CD8-positive, alpha-beta memory T cell (primary cell): ENCODE measurements at places on chromosomes 16 and 17. TPM values are rescaled to one million over a fixed set of nuclear protein-coding genes. Genes with fewer than 3 reads are reported as not detected.

The MYH13 gene
- total RNA-seq, result not detected

The GRB7 gene
- total RNA-seq, result not detected

The ELOB gene
- total RNA-seq, result 338 TPM

The TNK1 gene
- 5.8 TPM for total RNA-seq

The SPATA22 gene
- not detected for total RNA-seq

The ELP5 gene
- total RNA-seq, result 106 TPM

DNA sequence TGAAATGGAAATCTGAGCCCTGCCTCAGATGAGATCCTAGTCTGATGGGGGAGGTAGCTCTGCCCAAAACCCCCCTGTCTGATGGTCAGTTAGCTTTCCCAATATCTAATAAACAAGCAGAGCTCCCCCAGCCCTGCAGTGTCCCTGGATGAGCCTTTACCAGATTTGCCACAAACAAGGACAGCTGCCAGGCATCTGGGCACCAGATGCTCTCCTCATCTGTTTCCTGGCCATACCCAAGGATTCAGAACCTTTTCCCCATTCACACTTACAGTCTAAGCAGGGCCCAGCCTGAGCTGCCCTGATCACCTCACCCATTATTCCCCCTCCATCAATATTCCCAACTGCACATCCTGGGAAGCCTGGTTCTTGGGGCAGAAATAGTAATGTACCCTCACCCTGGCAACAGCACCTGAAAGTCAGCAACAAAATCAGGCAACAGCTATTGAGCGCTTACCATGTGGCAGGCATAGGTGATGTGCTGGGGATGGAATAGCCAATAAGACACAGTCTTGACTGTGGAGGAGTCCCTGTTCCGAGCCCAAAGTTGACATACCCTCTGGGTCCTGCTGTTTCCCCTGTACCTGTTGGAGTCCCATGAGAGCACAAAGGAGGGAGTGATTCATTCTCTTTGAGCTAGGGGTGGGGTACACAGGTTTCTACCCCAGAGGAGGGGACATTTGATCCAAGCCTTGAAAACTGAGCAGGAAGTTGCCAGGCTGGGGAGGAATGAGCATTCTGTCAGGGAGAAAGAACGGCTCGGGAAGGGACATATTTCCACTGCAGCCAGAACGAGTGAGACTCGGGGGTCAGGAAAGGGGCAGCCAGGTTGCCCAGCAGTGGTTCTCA is 147.4 kb downstream of the TMEM132E start:
- no peaks in the 10 kb centered on the region for H3K36me3 ChIP-seq
- no peak for DNase-seq
- no peaks in the 10 kb centered on the region for H3K27me3 ChIP-seq
- no peak overlapping the region for H3K4me3 ChIP-seq
- H3K27ac ChIP-seq, result no peak overlapping the region

GRCh38 chr16:75111514-75111940 is 5.1 kb downstream of the LDHD start:
- DNase-seq, result no peak
- H3K36me3 ChIP-seq, result no peaks in the 10 kb centered on the region
- no peak overlapping the region for H3K27ac ChIP-seq

GRCh38 chr16:53821957-53822625 is 118.1 kb downstream of the FTO start:
- no peak overlapping the region for H3K4me3 ChIP-seq
- DNase-seq, result no peak
- H3K36me3 ChIP-seq, result peaks cover 9% of the 10 kb centered on the region
- no peaks in the 10 kb centered on the region for H3K27me3 ChIP-seq

DNA sequence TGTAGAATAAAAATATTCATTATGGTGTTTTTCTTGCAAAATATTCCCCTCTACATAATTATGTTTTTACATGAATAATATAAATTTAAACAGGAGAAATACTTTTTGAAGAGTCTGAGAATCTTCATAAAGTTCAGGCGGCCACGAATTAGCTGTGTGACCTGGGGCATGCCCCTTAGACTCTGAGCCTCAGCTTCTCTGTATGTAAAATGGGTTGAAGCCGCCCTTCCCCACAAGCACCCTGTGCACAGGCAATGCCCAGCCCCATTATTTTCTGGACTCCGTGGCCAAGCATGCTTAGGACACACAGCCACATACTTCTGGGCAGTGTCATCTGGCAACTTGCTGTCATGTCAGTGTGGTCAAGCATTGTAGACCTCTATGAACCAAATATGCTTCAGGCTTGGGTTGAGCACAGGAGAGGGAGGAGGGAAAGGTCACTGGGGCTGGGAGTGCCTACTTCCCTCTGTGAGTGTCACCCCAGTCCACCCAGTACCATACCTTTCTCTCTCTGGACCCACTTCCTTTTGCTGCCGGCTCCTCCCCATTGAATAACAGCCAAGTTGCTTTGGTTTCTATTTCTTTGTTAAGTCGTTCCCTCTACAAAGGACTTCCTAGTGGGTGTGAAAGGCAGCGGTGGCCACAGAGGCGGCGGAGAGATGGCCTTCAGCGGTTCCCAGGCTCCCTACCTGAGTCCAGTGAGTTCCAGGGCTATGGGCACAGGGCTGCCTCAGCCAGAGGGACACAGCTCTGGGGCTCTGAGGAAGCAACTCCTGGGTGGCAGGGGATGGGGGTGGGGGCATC is at the start of gene LGALS9:
TSS of gene LGALS9 (plus strand) at position 582 of the 804 bp plus-strand sequence. CDS start at position 660, 78 bp downstream.
- no peaks in the 10 kb centered on the region for H3K36me3 ChIP-seq
- peak within 1 kb of the TSS; percentile 27 for H3K27ac ChIP-seq
- H3K27me3 ChIP-seq, result no peaks in the 10 kb centered on the region
- H3K4me3 ChIP-seq, result peak within 1 kb of the TSS; percentile 89
- H3K4me1 ChIP-seq, result peaks cover 24% of the 10 kb centered on the region

DNA sequence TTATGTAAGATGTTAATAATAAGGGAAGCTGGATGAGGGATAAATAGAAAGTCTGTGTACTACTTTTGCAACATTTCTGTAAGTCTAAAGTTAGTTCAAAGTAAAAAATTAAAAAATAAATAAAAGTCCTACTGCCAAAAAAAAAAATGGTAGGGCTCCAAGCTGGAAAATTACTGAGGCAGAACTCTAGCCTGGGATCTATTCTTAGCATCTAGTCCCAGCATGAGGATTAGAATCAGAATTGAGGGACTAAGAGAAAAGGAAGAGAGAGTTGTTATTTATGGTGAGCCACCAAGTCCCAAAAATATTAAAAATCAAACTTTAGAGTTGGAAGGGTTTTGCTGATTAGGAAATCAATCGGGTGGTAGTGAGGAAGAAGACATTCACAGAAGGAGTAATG is 110.3 kb downstream of the CYB561 start:
- no peak overlapping the region for H3K4me3 ChIP-seq
- no peak for DNase-seq
- H3K27me3 ChIP-seq, result no peaks in the 10 kb centered on the region

GRCh38 chr17:77504652-77505155 is 363.9 kb downstream of the SEC14L1 start:
- DNase-seq, result no peak
- H3K27ac ChIP-seq, result no peak overlapping the region
- H3K27me3 ChIP-seq, result no peaks in the 10 kb centered on the region
- no peak overlapping the region for H3K4me3 ChIP-seq

DNA sequence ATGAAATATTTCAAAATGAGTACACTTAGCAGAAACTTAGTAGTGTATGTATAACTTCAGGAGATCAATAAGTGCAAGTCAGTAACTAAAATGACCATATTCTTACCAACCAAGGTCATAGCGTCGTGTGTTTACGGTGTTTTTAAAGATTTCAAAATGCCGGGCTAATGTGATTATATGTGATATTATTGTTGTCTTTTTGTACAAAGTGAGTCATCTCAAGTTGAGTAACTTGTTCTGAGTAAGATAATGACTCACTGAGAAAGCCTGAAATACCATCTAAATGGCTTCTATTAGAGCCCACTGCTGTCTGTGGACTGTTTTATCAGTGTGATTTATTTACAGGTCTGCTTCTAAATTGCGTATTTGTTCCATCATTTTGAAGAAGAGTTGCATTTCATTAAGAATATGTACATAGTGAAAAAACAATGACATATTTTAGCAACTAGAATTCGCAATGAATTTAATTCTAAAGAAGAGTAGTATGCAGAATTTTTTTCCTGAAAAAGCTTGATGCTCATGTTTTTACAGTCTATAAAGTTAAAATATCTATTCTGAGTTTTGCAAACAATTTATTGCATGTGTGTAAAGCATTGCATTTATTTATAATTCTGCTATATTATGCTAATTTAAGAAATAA is 12.7 kb downstream of the KRT12 start:
- H3K36me3 ChIP-seq, result no peaks in the 10 kb centered on the region
- no peaks in the 10 kb centered on the region for H3K4me1 ChIP-seq
- no peak overlapping the region for H3K27ac ChIP-seq
- H3K4me3 ChIP-seq, result no peak overlapping the region
- H3K27me3 ChIP-seq, result no peaks in the 10 kb centered on the region

DNA sequence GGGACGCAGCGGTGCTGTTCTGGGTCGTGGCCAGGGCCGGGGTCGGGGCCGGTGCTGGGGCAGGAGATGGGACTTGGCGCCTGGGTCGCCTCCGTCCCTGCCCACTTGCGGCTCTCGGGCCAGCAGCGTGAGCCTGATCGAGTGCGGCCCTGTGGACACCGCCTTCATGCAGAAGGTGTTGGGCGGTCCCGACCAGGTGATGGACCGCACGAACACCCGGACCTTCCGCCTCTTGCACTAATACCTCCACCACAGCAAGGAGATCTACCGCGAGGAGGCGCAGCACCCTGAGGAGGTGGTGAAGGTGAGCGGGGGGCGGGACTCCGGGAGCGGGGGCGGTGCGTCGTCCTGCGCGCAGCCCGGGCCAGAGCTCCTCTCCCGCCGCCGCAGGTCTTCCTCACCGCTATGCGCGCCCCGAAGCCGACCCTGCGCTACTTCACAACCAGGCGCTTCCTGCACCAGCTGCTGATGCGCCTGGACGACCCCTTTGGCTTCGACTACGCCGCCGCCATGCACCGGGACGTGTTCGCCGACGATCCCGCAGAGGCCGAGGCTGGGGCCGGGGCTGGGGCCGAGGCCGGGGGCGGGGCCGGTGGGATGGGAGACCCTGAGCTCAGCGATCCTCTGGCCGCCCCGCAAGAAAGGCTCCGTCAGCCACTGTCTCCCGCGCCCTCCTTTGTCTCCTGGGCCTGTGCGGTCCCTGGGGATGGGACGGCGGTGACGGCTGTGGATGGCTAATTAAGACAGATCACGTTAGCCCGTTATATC is 4.5 kb upstream of the HSD17B1 start:
- H3K4me3 ChIP-seq, result no peak overlapping the region
- H3K27me3 ChIP-seq, result no peaks in the 10 kb centered on the region
- peaks cover 5% of the 10 kb centered on the region for H3K4me1 ChIP-seq
- H3K36me3 ChIP-seq, result no peaks in the 10 kb centered on the region
- peak; percentile 69 for DNase-seq

DNA sequence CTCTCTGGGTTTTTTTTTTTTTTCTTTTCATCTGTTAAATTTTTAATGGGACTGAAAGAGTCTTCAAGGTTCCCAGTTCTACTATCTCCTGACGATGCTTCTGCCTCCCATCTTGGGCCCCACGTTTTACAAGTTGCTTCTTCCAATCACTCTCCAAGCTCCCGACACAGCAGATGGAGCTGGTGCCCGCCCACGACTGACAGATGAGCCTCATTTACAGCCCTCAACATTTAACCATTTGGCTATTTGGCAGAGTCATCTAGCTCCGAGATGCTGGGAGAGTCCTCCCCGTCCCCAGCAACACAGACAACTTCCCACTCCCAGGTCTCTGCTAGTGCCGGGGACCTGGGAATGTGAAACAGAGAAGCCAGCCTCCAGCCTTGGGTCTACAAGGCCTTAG is 276.9 kb downstream of the SHISA9 start:
- H3K4me3 ChIP-seq, result no peak overlapping the region
- no peak overlapping the region for H3K27ac ChIP-seq
- H3K36me3 ChIP-seq, result no peaks in the 10 kb centered on the region
- DNase-seq, result no peak
- H3K27me3 ChIP-seq, result no peaks in the 10 kb centered on the region

- H3K4me1 ChIP-seq, result no peaks in the 10 kb centered on the region
- DNase-seq, result no peak
- H3K4me3 ChIP-seq, result no peak overlapping the region
- peaks cover 57% of the 10 kb centered on the region for H3K36me3 ChIP-seq
- no peaks in the 10 kb centered on the region for H3K27me3 ChIP-seq
These were observed 40.6 kb upstream of the CPNE2 start for GRCh38 chr16:57051696-57052228.

DNA sequence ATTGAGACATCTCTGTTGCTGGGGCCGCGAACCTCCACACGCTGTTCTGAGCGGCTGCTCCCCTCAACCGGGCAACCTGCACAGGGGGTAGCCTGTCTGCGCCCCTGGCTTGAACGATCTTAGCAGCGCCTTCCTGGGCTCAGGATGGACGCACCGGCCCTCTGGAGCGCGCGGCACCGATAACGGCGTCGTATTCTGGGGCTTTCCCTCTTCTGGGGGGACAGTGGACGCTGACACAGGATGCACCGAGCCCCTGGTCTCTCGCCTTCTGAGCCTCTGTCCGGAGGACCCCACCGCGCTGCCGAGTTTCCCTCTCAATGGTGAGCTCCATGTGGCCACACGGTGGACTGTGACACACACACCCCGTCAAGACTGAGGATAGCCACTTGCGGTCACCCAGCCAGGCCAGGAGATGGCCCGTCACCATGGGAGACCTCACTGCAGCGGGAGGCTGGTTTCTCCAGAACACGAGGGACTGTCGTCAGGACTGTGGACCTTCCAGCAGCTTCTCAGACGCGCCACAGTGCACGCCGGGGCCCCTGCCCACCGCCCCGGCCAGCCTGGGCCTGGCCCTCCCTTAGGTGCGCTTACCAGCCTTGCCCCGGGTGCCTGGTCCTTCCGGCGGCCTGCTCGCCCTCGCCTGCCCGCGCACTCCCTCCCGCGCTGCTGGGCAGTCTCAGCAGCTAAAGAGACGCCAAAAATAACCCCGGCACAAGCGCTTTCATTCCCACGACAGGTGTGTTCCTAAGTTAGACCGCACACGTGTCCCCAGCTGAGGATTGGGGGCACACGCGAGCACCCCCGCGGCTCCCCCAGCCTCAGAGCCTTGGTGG is 30.0 kb upstream of the PABPN1L start:
- no peak for DNase-seq
- no peak overlapping the region for H3K4me3 ChIP-seq
- H3K4me1 ChIP-seq, result no peaks in the 10 kb centered on the region
- no peaks in the 10 kb centered on the region for H3K36me3 ChIP-seq
- no peak overlapping the region for H3K27ac ChIP-seq

DNA sequence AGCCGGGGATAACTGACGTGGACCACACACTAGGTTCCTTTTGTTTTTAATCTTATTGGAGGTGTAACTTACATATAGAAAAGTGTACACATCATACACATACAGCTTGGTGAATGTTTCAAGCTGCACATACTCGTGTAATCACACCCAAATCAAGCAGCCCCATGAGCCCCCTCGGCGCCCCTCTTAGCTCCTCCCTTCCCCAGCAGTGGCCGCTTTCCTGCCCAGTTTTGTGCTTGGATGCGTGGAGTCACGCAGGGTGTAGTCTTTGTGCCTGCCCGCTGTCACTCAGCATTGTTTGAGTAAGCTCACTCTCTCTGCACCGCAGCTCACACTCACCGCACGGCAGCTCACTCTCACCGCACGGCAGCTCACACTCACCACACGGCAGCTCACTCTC is 151.7 kb upstream of the CHMP6 start:
- H3K36me3 ChIP-seq, result peaks cover 4% of the 10 kb centered on the region
- no peak overlapping the region for H3K27ac ChIP-seq
- no peak for DNase-seq
- H3K27me3 ChIP-seq, result no peaks in the 10 kb centered on the region
